Activated CD4-positive, alpha-beta T cell treated with anti-CD3 and anti-CD28 coated beads for 24 hours (primary cell): ENCODE measurements at places on chromosomes 12 and 14.

DNA sequence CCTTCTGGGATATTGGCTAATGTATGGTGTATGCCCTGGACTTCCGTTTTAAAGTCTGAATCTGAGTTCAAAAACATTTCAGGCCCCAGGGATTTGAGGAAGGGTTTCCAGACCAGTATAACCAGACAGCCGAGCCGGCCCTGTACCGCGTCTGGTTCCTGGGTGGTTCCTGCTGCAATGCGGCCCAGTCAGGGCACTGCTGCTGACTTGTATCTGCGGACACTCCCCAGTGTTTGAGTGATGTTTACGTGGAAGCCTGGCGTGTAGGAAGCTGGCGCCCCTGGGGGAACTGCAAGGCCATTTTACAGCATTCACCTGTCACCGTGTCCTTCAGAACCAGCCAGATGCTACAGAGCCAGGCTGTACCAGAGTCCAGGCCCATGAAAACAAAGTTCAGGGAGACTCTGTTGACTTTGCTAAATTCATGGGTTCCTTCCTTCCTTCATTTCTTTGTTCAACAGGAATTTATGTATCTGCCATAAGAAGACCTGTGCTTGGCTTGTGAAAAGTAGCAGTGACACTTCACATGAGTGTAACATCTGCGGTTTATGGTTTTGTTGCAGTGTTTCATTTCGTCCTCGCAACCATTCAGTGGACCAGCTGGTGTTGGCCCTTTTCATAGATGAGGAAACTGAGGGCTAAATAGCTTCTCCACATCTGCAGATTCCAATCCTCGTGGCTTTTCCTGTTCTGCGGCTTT, 16.8 kb downstream of the EML1 start:
- no peak for DNase-seq

DNA sequence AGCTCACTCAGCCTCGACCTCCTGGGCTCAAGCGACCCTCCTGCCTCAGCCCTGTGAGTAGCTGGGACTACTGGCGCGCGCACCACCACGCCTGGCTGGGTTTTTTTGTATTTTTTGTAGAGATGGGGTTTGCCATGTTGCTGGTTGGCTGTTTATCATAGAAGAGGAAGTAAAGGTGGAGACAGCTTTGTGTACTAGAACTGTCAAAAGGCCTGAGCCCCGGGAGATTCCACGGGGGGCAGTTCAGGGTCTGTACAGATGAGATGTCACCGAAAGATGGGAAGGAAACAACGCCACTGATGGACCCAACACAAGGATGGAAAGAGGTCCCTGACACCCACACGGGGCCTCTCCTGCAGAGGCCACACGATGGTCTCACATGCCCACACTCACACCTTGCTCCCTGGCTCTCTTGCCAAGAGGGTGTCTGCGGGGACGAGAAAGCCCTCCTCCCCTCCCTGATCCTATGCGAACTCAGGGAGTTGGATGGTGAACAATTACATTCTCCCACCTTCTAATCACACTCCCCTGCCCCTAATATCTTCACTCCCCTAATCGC, 66.6 kb downstream of the KDM2B start:
- no peak for DNase-seq

- no peak for DNase-seq
Measured at GRCh38 chr12:16130343-16130742, 147.1 kb downstream of the SLC15A5 start.

- DNase-seq: no peak
Measured at GRCh38 chr12:25757037-25757665, 201.3 kb upstream of the RASSF8 start.

GRCh38 chr14:23438101-23438971, 2.9 kb upstream of the MYH7 start:
- no peak for DNase-seq

DNA sequence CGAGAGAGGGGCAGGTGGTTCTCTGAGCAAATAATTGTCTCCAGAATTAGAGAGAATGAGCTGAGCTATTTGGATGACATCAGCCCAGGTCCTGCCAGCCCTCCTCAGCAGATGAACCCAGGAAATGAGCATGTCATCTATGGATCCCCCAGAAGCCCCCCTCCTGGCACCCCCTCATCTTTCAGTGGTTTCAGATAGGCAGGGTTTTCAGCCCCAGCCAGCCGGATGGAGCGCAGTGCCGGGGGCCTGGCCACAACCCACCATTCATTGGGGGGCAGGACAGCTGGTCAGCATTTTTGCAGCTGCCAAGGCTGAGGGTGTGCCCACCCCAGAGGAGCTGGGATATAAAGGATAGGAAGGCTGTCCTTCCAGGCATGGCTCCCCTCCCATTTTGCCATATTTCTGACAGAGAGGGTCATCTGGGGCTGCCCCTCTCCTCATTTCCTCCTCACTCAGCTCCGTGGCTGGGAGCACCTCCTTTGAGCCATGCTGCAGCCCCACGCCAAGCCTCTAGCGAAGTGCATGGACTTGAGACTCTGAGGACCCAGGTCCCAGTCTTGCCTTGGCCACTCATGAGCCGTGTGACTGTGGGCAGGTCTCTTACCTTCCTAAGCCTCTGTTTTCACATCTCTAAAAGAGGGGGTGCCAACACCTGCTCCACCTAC, 6.0 kb upstream of the KRT71 start:
- no peak for DNase-seq

GRCh38 chr12:68114606-68115005, 44.9 kb downstream of the IFNG start:
- DNase-seq: no peak

GRCh38 chr12:112063273-112063672, 45.3 kb downstream of the NAA25 start:
- no peak for DNase-seq

GRCh38 chr12:116343331-116343884, 65.9 kb upstream of the MED13L start:
- no peak for DNase-seq
